ENCODE measurements at places on chromosomes 11 and 22. TPM values are rescaled to one million over a fixed set of nuclear protein-coding genes. Genes with fewer than 3 reads are reported as not detected.
A peak's percentile ranks its signal among the peaks of the same experiment; 100 is the strongest.

Gene CELSR1
- 0.13 TPM for total RNA-seq

Gene OR51S1
- not detected for total RNA-seq

- no peak for DNase-seq
These were observed 57.1 kb upstream of the TBCEL start for GRCh38 chr11:120966840-120967239.

DNA sequence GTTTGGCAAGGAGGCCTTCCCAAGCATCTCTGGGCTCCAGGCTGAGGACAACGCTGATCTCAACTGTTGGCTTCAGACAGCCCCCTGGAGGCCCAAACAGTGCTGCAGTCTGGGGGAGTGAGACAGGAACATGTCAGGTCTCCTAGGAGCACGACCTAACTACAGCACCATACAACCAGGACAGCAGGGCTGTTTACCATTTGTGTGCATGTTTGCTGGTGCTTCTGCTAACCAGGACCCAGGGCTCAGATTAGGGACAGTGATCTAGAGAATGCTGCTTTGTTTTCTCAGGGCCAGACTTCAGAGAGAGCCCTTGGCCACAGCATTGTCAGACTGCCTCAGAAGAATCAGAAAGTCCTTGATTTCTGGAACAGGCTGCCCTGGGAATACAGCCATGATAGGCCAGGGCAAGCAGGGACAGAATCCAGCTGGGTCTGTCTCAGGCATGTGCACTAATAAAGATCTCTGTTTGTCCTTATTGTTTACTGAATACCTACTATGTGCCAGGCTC is 126.5 kb downstream of the VPREB1 start:
- peak; percentile 65 for DNase-seq

DNA sequence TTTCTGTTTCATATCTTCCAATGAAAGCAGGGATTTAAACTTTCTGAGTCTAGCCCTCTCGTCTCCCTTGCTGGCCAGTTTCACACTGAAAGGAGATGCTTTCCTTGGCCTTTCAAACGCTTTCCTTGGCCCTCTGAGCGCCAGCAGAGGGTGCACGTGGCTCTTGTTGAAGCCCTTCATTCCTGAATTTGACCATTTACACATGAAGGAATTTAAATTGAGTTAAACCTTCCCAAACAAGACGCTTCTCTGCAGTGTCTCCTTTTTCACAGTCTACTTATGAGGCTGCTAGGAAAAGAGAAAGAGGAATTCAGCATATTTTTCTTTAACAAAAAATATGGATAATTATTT is 21.6 kb downstream of the NNMT start:
- DNase-seq: no peak

GRCh38 chr11:126136507-126136906 is 73.8 kb upstream of the CDON start:
- DNase-seq: no peak

DNA sequence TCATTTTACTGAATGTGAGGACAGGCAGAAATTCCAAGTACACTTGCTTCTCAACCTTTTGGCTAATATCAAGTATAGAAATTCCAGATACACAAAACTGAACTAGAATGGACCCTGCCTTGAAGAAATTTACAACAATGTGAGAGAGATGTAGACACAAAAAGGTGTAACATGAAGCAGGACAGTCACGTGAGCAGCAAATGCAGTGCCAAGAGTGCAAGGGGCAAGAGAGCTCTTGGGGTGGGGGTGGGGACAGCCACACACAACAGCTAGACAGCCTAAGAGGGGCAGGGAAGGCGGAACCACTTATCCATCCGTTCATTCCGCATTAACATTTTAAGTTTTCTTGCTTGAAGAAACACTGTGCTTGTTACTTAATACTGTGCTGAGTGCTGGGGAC is 28.9 kb downstream of the PLEKHA7 start:
- DNase-seq: no peak

Data from psoas muscle (tissue), 8 donors.